ENCODE measurements at places on chromosomes 11 and 22. TPM values are rescaled to one million over a fixed set of nuclear protein-coding genes. Genes with fewer than 3 reads are reported as not detected.

DNA sequence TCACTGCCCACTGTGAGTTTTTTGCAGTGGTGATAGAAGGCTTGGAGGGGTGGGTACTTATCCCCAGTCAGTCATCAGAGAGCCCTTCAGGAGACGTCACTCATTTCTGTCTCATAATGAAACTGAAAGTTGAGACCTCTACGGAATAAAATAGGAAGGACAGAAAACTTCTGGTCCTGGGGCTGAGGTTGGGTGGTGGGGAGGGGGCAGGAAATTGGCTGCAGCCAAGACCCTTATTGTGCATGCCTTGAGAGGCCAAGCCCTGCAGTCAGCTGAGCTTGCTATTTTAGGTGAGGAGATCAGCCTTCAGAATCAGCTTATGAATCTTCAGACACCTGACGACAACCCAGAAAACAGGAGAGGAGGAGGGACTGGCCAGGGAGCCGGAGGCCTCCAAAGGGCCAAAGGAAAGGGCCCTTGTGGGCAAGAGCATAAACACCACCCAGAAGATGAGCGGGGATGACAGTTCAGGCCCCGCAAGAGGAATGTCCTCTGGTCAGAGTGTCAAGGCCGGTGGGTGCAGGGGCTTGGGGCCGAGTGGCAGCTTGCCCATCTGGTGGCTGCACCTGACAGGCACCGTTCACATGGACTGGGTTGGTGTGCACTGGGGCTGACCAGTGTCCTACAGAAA, 17.9 kb upstream of the ADA2 start:
- no peak for DNase-seq

GRCh38 chr11:7208391-7208790, 43.3 kb upstream of the SYT9 start:
- DNase-seq = no peak

GRCh38 chr11:66112041-66112491, 42.0 kb downstream of the PACS1 start:
- DNase-seq = no peak

DNA sequence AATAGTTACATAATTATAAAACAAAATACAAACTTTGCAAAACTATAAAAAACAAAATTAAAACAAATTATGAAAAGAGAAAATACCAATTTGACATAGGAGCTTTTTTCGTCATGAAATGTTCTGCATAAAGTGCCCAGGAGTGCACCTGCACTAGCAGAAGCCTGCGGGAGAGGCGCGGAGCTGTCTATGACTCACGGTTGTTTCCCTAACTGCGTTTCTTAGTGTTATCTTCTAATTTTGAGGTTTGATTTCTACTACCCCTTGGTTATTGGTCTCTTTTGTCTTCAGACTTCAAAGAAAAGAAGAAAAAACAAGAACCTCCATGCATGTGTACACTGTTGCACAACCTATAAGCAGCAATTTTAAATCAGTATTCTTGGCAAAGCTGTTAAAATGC, 740.9 kb upstream of the LRRC4C start:
- no peak for DNase-seq

The FOLH1 gene
- polyA plus RNA-seq = 1.0 TPM
